ENCODE measurements at places on chromosomes 16 and 17.

DNA sequence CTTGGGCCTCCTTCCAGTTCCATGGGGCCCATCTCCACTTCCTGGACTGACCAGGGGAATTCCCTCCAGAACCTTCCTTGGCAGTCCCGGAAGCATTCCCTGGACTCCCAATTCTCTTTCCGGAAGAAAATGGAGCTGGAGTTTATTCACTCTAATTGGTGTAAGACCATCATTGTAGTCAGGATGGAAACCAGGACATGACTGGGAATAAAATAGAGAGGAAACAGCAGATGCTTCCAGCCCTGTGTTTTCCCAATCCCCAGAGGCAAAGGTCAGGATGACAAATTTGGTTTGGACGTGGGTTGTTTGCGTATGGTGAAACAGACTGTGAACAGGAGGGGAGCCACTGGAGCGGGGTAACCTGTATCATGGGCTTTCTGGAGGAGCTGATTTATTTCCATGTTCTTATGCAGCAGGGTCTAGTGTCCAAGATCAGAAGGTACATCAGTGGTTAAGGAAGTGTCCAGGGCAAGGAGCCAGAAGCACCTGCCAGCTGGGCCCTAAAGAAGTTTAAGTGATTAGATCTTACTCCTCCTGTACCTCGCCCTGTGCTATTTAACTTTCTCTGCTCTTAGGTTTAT, 8.5 kb upstream of the LONP2 start:
- no peak for DNase-seq

GRCh38 chr17:29109477-29110371, 66.8 kb downstream of the PIPOX start:
- DNase-seq, result no peak

GRCh38 chr16:61324044-61324443, 712.2 kb downstream of the CDH8 start:
- DNase-seq, result no peak

DNA sequence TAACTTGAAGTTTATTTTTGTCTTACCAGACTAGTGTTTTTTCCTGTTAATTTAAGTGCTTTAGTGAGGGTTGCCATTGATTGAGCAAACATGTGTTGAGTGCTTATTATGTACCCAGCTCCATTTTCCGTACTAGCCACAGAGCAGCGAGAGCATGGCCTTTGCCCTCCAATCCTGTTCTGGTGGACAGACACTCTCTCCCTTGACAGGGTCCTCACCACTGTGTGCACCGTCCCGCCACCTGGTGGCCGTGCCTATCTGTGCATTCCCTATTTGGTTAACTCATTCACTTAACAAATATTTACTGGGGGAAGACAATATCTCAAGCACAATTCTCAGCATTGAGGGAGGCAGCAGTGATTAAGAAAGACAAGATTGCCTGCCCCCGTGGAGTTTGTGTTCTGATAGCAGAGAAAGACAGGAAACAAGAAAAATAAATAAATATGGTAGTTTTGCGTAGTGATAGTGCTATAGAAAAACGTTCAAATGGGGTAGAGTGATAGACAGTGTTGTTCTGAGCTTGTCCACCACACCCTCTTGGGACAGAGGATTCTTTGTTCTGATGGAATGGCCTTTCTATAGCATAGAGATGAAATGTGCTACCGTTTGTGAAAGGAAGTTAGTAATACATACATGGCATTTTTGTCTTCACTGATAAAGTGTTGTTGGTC, 13.0 kb downstream of the CDH13 start:
- peak; percentile 7 for DNase-seq

DNA sequence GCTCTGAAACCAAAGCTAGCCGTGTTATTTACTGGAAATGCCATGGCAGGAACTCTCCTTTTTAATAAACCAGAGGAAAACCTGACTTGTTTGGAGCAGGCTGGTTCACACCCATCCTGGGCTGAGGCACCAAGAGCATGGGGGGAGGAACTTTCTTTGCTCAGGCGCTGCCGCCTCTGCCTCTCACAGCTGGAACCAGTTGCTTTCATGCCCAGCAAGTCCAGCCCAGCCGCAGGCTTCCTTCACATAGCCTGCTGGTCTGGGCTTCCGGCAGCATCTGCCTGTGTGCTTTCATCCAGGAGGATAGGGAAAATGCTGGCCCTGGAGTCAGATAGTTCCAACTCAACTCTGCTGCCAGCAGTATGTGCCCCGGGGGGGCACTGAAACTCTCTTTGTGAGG, 88.1 kb upstream of the ASIC2 start:
- DNase-seq, result no peak

DNA sequence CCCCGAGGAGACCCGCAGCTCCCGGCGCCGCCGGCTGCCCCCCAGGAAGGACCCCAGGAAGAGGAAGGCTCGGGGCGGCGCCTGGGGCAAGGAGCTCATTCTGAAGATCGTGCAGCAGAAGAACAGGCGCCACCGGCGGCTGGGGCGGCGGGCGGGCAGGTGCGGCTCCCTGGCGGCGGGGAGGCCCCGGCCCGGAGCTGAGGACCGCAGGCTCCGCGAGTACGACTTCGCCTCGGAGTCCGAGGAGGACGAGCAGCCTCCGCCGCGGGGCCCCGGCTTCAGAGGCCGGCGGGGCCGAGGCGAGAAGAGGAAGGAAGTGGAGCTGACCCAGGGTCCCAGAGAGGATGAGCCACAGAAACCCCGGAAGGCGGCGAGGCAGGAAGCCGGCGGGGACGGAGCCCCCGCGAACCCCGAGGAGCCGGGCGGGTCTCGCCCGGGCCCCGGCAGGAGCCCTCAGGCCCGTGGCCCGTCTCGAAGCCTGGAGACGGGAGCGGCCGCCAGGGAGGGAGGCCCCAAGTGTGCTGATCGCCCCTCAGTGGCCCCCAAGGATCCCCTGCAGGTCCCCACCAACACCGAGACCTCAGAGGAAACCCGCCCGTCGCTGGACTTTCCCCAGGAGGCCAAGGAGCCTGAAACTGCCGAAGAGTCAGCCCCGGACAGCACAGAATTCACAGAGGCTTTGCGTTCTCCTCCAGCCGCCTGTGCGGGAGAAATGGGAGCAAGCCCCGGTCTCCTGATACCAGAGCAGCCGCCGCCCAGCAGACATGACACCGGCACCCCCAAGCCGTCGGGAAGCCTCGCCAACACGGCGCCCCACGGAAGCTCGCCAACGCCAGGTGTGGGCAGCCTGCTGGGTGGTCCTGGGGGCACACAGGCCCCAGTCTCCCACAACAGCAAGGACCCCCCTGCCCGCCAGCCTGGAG, 22.3 kb upstream of the ZFPM1 start:
- DNase-seq, result peak; percentile 58

DNA sequence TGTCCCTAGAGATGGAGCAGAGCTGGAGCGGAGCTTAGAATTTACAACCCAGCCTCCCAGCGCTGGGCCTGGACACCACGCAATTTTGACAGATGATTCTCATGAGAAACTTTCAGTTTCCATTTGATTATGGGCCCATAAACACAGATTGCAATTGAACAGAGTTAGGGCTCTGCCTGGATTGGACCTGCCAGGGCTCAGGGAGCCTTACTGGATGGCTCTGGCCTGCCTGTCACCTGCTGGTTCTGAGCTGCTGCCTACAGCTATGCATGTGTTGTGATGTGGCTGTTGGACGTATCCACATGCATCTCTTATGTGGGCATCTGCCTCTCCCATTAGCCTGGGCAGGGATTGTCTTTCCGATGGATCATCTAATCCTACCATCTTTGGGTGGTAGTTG, 73.4 kb upstream of the SDK2 start:
- no peak for DNase-seq

GRCh38 chr17:73423159-73423715, 111.4 kb upstream of the CDC42EP4 start:
- DNase-seq, result no peak

GRCh38 chr17:49224198-49224996, 6.2 kb downstream of the PHOSPHO1 start:
- DNase-seq, result no peak

DNA sequence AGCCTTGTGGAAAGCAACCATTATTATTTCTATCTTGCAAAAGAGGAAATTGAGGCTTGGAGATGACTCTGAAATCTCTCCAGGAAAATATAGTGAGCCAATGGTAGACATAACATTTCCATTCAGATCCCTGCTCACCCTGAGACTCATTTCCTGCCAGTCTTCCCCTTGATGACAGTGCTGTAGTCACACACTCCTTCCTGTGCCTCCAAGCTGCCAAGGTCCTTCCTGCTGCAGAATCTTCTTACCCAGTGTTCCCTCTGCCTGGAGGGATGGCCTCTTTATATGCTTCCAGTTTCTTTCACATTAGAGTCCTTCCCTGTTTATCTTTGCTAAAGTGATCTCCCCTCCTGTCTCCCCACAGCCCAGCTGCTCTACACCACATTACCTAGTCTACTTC, 648.1 kb downstream of the TOX3 start:
- no peak for DNase-seq

DNA sequence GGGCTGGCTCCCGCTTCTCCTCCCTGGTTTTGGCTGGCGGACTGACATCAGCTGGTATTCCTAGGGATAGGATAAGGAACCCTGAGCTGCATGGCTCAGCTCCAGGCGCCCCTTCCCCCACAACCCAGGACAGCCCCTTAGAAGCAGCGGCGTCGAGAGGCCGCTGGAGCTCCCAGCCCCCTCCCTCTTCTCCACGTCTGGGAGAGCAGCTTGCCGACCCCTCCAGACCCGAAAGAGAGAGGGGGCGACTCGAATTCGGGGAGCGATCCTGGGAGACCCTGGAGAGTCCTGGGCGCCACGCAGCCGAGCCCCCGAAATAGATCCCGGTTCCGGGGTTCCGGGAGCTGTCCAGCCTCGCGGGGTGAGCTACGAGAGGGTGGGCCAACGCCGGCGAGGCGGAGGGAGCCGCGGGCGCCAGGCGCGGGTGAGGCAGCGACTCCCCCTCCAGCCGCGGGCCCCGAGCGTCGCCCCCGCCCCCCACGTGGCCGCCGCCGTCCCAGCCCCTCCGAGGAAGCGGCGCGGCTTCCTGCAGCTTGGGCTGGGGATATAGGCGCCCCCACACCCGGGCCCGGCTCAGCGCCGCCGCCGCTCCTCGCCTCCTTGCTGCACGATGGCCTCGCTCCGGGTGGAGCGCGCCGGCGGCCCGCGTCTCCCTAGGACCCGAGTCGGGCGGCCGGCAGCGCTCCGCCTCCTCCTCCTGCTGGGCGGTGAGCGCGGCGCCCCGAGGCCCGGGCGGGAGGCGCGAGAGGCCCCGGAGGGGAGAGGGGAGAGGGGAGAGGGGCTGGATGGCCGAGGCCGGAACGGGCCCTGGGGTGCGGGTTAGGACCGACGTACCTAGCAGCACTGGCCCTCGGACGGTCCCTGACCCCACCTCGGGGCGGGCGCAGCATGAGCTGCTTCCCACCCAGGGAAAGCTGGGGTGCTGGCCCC, at the start of gene RAMP2:
Gene RAMP2 (plus strand): TSS at position 576 of the 930 bp plus-strand sequence. CDS start 35 bp downstream, at position 611.
- peak; percentile 31 for DNase-seq

DNA sequence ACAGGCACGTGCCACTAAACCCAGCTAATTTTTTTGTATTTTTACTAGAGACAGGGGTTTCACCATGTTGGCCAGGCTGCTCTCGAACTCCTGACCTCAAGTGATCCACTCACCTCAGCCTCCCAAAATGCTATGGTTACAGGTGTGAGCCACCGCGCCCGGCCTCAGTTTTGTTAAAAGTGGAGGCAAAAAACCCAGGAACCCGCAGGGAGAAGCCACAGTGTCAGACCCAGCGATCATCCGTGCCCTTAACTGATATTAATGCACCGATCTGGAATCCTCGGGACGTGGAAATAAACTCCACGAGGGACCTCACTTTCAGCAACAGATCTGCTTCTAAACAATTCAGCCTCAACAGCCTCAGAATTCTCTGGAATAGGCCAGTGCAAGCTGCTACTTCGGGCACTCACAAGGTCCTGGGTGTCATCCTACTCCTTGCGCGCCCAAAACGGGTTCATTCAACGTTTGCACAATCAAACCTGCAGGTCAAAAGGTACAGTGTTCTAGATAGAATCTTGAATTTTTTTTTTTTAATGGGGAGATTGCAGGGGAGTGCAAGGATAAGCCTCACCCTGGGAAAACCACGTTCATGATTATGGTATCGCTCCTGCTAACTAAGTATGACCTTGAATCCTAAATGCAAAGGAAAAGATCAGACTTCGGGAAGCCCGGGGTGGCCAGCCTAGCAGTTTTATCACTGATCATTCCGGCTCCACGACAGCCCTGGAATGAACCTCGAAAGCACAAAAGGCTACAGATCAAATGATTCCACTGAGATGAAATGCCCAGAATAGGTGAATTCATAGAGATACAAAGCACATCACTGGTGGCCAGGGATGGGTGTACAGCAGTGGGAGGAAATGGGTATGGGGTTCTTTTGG, 22.4 kb downstream of the LITAF start:
- no peak for DNase-seq

DNA sequence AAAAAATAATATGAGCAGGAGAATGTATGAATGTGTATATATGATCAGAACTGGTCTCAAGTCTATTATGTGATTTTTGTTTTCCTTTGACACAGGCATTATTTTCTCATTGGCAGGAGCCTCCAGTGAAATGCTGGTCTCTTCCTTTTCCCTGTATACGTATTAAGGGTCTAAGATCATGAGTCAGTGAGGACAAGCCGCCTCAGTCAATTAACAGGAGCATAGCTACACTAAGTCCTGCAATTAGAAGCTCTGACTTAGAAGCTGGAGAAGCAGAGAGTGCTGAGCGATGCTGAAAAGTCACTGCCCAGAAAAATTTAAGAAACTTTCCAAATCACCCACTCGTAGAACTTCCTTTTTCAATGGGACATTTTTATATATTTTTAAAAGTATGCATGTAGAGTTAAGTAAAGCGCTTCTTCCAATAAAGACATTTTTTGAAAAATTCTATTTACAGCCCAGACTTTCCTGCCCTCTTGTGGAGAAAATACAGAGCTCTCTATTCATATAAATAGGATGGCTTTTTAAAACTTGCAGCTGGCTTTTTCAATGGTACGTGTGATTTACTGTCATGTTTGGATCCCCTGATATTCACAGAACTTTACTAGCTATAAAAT, 70.2 kb upstream of the PSMD7 start:
- DNase-seq, result no peak

- DNase-seq, result no peak
Measured at GRCh38 chr16:7638306-7638705, 305.7 kb downstream of the RBFOX1 start.

- no peak for DNase-seq
Measured at GRCh38 chr17:8087075-8087951, at the start of gene ALOX12B. ALOX12B (minus strand) TSS chr17:8087716; CDS start chr17:8087442, 274 bp downstream.

- no peak for DNase-seq
Measured at GRCh38 chr16:75138636-75139035, 9.7 kb upstream of the ZFP1 start.

DNA sequence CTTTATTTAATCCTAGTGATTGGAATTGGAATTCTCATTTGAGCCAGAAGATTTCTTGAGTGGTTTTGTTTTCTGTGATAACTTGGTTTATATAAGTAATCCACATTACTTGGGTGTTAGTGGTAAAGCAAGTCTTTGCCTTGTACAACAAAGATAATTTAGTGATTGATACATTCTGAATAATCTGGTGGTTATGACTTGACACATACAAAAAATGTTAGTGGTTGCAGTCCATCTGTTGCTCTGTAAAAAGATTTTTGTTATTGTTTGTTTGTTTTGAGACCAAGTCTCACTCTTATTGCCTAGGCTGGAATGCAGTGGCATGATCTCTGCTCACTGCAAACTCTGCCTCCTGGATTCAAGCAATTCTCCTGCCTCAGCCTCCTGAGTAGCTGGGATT, 13.2 kb downstream of the OMG start:
- no peak for DNase-seq
